GM18507 (cell line): ENCODE measurements at places on chromosomes 1 and 21.

DNA sequence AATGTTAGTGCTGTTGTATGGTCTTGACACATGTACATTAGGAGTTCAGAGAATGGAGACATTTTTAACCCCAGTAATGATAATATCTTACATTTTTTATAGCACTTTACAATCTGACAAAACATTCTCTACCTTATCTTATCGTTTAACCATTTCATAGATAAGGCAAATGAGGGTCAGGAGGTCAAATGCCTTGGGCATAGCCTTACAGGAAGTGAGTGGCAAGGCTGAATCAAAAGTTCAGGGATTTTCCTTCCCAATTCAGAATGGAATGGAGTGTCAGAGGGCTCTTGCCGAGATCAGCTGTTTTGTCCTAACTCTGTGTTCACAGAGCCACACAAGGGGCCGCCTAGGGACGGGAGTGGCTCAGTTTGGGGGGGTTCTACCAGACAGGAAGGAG lies 57.6 kb upstream of the AK4 start:
- DNase-seq = no peak

DNA sequence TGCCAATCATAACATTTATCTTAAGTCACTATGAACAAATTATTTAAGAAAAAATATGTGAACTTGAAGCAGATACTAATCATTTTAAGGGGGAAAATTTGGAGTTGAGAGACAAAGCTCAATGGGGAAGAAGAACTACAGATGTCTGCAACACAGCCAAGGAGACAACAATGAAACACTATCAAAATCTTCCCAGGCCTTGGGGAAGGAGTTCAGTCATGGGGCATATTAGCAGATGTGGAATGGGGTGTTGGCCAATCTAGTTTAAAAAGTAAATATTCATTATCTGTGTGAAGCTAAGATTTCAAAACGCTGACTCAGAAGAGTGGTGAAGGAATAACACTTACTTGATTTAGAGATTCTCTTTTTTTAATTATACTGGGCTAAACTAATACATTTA lies 671.6 kb upstream of the ZP4 start:
- DNase-seq = no peak

DNA sequence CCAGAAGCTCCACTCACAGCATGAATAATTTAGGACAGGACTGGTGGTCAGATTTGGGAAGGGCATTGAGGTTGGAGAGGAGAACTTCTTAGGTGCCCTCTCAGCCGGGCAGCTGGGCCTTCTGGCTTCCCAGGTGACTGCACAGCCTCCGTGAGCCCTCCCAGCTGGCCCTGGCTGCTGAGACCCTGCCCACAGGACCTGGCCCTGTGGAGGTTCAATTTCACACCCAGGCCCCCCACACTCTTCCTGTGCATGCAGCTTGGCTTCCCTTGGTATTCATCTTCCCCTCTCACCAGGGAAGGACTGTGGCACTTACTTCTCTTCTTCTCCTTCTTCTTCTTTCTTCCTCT lies 50.6 kb downstream of the NDUFS5 start:
- no peak for DNase-seq

DNA sequence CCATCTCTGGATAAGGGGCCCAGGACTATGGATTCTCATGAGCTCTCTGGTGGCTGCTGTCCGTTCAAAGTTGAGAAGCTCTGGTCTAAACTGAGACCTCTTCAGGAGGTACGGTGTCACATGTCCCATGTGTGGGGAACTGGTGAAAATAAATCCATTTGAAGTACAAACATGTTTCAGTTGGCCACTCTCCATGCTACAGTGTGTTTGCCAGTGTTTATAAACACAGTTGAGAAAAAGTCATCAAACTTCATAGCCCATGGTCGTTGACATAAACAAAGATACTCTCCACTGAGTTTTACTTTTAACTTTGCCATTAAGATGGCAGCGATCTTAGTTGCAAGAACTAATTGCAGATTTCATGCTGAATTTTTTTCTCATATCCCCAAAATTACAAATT lies 72.8 kb downstream of the PSMG1 start:
- DNase-seq = no peak

DNA sequence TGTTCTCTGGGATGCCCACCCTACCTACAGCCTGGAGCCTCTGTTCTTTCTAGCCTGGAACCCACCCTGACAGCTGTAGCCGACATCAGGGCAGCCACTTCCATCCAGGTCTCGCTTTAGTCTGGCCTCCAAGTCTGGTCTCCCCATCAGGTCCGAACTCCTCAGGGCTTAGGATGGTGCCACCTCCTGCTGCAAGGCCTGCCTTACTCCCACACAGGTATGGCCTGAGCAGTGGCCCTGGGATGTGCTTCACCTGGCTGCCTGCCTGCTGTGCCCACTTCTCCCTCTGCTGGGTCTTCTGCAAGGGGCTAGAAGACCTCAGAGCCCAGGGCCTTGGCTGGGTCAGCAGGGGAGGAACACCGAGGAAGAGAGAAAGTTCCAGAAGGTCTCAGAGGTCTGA lies 35.7 kb upstream of the MAGOH start:
- no peak for DNase-seq
